Activated effector memory CD4-positive, alpha-beta T cell treated with Interleukin-2 at 50 U/mL for 16 hours (primary cell): ENCODE measurements at places on chromosomes 4 and X.

DNA sequence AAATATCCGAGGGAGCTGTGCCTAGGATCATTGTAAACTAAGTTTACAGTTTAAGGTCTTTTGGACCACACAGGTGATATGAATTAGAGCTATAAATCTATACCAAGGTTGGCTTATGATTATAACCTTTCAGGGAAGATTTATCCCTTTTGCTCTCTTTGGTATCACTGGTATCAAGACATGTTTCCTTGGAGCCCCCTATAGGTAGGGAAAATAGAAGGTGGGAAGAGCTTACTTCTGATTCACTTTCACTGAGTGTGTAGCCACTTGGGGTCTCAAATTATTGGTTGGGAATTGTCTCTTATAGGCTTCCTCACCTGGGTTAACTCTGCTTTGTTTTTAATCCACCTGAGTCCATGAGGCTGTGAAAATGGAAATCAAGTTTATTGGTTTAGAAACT, 262.1 kb upstream of the NR3C2 start:
- DNase-seq = no peak

GRCh38 chrX:149453906-149454822, 50.9 kb downstream of the IDS start:
- DNase-seq = no peak

GRCh38 chr4:180909279-180909678, 1333.9 kb upstream of the TENM3 start:
- DNase-seq = no peak

DNA sequence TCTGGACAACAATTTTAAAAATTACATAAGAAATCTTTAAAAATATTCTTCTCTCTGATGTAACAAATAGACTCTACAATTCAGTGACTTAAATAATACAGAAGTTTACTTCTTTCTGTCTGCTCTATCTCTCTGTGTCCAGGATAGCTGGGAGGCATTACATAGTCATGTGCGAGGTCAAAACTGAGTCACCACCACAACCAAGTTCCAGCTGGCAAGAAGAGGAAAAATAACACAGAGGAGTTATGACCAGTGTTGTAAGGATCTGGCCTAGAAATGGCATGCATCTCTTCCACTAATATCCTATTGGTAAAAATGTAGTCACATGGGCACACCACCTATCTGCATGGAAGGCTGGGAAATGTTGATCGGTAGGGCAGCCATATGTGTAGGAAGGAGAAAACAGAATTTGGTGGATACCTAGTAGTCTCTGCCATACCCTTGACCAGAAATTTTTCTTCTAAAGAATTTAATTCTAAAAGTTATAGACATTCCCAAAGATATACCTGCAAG, 39.4 kb upstream of the WDFY3 start:
- DNase-seq = no peak

DNA sequence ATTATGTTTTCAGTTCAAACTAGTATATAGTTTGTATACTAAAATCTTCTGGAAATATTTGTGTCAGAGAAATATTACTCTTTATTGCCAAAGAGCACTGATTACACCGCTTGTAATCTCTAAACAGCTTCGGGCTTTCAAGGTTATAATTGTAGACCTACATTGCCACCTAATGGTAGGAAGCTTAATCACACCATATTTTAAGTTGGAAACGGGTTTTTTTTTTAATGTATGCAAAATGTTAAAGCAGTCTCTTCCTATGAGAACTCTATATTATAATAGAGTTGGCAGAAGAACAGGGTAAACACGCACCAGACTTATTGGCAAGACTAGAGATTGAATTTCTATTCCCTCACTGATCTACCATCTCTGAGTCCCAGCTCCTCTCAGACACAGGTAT, 19.5 kb upstream of the NFXL1 start:
- no peak for DNase-seq

- no peak for DNase-seq
Measured at GRCh38 chrX:9352694-9353411, 112.0 kb upstream of the TBL1X start.
